ENCODE measurements at places on chromosomes 6 and 20. TPM values are rescaled to one million over a fixed set of nuclear protein-coding genes. Genes with fewer than 3 reads are reported as not detected.

TSHZ2 gene
- total RNA-seq: 1.0 TPM

GRCh38 chr20:61447952-61448351, 195.9 kb downstream of the CDH4 start:
- no peak for DNase-seq

- DNase-seq: no peak
Measured at GRCh38 chr6:116568821-116569755, 2.2 kb upstream of the RWDD1 start.

- no peak for DNase-seq
Measured at GRCh38 chr6:148830614-148831013, 83.8 kb downstream of the UST start.

Data from kidney epithelial cell (primary cell).